DMS153 (cell line): ENCODE measurements at places on chromosomes 12 and 14.
A peak's percentile ranks its signal among the peaks of the same experiment; 100 is the strongest.

- no peak for DNase-seq
Observed at GRCh38 chr12:118238888-118239287, 103.0 kb downstream of the PEBP1 start.

GRCh38 chr12:132144810-132145168 is 532 bp downstream of the NOC4L start:
- no peak for DNase-seq

GRCh38 chr12:128138125-128138524 is 128.8 kb upstream of the TMEM132C start:
- DNase-seq: peak; percentile 73

DNA sequence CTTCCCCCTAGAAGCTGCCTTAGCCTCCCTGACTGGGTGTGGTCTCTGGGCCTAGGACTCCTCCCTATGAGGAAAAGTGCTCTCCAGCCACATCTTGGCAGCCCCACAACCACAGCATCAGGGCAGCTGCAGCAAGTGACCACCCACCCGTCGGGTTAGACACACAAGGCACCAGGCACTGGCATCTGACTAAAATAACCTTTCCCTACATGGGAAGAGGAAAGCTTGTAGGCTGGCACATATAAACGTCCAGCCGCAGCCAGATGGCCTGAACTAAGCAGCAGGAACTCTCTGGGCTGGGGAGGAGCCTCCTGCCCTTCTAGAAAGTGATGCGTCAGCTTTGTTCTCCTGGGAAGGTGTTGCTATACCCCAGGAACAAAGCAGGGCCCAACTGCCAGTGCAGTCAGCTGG is 328.7 kb downstream of the DPF3 start:
- no peak for DNase-seq

- no peak for DNase-seq
Observed at GRCh38 chr14:99904506-99904905, 111.3 kb downstream of the EML1 start.

DNA sequence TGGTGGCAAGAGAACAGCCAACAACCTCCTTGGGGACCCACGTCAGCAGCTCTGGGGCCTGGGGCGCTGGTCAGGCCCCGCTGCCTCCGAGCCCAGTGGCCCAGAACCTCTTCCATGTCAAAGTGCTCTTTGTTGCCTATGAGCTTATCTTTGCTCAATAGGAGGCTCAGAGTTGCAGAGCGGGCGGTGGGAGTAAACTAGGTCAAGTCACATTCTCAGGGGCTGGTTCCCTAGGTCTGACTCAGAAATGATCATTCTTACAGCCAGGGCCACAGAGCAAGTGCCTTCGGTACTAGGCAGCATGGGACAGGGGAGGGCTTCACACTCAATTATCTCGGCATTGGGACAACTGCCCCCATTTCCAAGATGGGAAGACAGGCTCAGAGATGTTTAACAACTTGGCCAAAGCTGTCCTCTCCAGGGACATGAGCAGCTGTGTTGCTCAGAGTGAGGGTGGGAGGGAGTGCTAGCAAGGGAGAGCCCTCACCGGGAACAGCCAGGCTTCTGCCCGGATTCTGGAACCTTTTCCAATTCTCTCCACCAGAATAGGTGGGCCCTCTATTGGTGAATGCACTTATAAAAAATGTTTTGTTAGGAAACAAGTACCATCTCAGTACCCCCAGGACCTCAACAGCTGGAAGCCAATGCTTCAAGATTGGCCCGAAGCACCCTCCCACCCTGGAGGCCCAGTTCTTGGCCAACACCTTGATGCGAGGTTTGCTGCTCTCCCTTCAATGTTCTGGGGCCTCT is 11.9 kb downstream of the SLC25A29 start:
- DNase-seq: no peak

DNA sequence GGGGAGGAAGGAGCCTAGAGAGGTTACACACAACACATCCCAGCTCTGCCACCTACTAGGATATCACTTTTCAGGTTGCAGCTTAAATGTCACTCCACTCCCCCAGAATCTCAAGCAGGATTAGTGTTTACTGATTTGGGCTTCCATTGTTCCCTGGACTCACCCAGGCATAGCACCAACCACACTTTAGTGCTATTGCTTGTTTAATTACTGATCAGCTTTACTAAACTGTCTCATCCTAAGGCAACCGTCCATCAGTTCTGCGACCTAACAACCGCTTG is 6.1 kb upstream of the KRT18 start:
- peak; percentile 61 for DNase-seq

- DNase-seq: no peak
Observed at GRCh38 chr12:113320401-113320800, 14.5 kb downstream of the SLC8B1 start.

GRCh38 chr12:127070515-127071157 is 1196.3 kb upstream of the TMEM132C start:
- DNase-seq: no peak

DNA sequence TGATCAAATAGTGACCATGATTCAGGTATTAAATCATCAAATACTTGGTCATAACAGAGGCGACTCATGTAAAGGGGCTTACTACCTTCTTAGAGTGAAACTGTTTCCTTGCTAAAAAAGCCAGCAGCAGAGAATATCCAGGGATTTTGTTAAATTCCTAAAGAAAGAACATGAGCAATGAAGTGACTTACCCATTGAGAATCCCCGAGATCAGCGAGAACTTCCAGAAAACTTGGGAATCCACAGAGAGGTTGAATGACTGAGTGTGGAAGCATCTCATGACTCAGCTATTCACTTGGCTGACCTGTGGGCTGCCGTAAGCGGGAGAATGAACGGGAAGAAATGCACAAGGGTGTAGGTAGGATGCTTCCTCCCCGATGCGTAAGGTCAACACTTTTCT is 85.3 kb upstream of the KCNA1 start:
- DNase-seq: no peak

GRCh38 chr14:68820999-68821683 is 28.3 kb upstream of the ZFP36L1 start:
- DNase-seq: no peak

GRCh38 chr14:75724414-75725204 is 63.6 kb downstream of the TTLL5 start:
- no peak for DNase-seq

DNA sequence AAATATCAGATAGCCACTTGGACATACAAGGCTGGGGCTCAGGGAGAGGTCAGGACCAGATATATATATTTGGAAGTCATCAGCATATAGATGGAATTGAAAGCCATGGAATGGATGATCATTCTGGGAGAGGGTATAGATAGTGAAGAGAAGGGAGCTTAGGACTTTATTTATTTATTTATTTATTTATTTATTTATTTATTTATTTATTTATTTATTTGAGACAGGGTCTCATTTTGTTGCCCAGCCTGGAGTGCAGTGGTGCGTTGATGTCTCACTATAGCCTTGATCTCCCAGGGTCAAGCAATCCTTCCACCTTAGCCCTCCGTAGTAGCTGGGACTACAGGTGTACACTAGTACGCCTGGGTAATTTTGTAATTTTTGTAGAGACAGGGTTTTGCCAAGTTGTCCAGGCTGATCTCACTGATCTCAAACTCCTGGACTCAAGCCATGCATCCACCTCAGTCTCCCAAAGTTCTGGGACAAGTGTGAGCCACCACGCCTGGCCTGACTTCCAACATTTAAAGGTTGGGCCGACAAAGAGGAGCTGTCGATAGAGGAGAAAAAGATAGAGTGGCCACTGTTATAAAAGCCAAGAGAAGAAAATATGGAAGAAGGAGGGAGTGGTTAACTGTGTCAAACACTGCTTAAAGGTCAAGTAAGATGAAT is 8.7 kb upstream of the INHBE start:
- DNase-seq: no peak

DNA sequence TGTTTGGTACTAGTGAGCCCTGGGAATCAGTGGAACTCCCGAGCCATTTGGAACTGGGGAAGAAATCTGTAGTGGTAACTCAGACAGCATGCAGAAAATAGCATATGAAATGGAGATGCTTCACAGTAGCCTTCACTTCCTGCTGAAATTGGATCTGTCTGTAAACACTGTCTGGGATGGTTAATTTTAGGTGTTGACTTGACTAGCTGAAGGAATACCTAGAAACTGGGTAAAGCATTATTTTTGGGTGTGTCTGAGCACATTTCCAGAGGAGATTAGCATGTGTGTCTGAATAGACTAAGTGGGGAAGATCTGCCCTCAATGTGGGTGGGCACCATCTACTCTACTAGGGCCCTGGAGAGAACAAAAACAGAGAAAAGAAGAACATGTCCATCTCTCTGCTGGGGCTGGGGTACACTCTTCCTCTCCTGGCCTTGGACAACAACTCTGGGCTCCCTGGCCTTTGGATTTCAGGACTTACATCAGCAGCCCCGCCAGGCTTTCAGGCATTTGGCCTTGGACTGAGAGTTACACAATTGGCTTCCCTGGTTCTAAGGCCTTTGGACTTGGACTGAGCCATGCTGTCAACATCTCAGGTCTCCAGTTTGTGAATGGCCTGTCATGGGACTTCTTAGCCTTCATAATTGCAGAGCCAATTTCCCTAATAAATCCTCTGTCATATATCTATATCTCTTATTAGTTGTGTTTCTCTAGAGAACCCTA is 14.0 kb upstream of the CRADD start:
- DNase-seq: peak; percentile 51

GRCh38 chr12:26455936-26456574 is 260.7 kb downstream of the SSPN start:
- DNase-seq: no peak

GRCh38 chr14:72380456-72380855 is 448.2 kb downstream of the RGS6 start:
- DNase-seq: no peak

DNA sequence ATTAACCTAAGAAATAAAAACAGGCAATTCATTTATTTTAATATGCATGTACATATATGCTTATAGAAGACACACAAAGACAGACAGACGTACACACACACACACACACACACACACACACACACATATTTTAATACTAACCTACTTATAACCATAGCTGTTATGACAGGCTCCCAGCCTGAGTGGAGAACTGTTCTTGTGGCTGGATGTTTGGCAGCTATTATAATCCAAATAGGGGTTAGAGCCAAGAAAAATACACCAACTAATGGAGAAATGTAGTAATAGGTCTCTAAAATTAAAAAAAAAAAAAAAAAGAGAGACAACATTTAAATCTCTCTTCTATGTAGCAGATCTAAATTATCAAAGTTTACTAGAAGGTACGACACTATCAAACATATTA is 91.8 kb downstream of the SLC41A2 start:
- DNase-seq: no peak

DNA sequence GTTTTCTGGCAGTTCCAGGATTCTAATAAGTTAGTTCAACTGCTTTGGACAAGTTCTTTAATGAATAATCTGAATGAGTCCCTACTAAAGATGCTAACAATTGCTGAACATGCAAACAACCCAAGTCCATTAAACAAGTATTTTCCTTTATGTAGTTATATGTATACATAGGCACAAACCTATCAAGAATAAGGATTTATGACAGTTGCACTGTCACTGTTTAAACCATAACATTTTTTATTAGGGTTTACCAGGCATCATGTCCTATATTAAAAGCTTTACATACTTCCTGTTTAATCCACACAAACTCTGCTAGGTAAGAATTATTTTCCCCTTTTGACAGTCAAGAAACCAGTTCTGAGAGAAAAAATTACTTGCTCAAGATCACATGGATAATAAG is 31.9 kb upstream of the COCH start:
- no peak for DNase-seq

DNA sequence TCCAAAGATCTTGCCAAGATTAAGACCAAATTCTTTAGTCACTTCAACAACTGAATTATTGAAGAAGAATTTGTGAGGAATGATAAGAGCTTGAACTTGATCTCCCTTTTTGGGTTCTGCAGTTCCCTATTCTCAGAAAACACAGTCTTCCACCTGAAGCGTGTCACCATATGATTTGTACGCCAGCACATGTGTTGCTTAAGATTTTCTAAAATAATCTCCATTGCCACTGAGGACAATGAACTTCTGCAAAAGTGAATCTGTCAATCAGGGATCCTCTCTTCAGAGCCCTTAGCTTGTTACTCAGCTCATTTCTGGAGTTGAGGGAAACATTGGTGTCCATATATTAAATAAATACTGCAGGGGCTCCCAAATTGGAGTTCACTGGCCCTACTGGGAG is 4.2 kb upstream of the SPIC start:
- DNase-seq: no peak

DNA sequence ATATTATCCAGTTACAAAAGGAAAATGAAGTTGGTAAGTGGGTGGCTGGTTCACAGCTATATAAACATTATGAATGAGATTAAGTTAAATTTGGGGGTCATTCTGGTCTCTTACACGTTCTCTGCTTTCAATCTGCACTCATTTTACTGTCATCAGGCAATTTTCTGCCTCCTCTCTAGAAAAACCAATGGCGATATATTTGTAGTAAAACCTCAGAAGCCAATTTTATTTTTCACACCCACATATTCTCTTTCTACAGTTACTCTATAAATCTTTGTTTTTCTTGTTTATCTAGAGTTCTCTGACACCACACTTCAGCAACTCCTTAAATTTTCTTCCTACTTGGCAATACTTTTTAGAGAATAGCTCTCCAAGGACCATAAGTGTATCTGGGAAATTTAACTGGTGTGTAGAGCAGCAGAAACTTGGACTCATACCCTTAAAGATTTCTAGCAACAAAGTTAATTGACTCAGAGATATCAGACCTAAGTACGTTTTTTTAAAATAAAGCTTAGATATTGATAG is 926.9 kb downstream of the TMTC2 start:
- no peak for DNase-seq

GRCh38 chr12:92595663-92596062 is 107.1 kb upstream of the PLEKHG7 start:
- DNase-seq: no peak

DNA sequence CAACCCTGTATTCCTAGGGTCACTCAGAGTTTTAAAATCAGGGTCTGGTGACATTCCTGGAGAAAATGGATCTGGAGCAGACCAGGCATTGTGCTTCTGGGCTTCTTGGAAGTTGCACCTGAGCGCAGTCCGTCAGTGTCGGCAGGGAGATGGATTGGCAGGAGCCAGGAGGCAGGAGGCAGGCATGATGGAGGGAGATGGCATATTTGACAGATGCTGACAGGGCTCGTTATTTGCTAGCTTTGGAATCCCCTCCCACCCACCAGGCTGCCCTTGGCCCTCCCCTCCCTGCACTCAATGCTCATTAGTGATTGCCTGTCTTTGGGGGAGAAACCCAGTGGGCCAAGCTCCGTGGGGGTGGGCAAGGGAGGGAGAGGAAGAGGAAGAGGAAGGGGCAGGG is 4.7 kb downstream of the CISTR start:
- DNase-seq: no peak
